NCI-H1048 (cell line): ENCODE measurements at places on chromosomes 7 and 10.

DNA sequence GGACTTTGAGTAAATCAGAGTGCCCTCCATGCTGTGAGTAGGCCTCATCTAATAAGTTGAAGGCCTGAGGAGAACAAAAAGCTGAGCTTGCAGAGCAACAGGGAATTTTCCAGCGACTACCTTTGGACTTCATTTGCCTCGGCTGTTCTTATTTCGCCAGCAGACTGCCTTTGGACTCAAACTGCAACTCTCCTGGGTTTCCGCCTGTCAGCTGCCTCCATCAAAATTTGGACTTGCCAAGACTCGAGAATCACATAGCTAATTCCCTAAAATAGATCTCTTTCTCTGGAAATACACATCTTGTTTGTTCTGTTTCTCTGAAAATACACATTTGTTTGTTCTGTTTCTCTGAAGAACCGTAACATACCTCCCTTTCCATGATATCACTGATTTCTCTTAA is 93.8 kb downstream of the ITGB8 start:
- DNase-seq, result no peak

DNA sequence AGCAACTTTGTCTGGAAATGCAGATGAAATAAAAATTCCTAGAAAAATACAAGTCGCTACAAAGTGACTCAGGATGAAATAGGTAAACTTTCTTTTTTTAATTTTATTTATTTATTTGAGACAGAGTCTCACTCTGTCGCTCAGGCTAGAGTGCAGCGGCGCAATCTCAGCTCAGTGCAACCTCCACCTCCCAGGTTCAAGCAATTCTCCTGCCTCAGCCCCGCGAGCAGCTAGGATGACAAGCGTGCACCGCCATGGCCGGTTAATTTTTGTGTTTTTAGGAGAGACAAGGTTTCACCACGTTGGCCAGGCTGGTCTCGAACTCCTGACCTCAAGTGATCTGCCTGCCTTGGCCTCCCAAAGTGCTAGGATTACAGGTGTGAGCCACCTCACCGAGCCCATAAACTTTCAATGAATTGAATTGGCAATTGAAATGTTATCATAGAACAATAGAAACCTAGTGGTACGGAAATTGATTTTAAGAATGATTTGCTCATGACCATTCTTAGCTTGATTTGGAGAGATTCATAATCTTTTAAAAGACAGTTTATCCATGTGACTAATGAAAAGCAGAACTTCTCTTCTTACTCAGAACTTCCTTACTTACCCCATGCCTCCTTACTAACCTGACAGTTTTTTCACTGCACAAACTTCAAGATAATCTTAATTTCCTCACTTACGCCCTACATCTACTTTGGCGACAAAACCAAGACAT is 161.7 kb downstream of the FAM107B start:
- no peak for DNase-seq

- DNase-seq, result no peak
These were observed 44.9 kb downstream of the ARHGAP21 start for GRCh38 chr10:24678757-24679156.

DNA sequence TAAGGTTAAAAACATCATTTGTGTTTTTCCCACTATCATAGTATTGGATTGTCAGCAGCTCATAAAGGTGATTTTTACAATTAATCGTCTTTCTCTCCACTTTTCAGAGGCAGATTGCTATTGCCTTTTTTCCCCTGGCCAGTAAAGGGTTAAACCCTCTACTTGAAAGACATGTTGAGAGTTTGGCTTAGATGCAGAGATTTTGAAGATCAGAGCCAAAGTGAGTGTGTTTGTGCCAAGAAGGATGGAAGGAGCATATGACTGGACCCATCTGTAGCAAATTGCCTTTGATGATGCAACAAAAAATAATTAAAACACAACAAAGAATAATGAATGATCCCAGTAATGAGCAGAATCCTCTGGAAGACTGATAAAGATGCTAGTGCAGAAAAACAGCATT is 373.1 kb downstream of the MALRD1 start:
- no peak for DNase-seq

- DNase-seq, result no peak
These were observed 295.9 kb downstream of the CSTF2T start for GRCh38 chr10:51403521-51403920.

- peak; percentile 11 for DNase-seq
These were observed 244.3 kb downstream of the MTERF1 start for GRCh38 chr7:91636129-91636724.

DNA sequence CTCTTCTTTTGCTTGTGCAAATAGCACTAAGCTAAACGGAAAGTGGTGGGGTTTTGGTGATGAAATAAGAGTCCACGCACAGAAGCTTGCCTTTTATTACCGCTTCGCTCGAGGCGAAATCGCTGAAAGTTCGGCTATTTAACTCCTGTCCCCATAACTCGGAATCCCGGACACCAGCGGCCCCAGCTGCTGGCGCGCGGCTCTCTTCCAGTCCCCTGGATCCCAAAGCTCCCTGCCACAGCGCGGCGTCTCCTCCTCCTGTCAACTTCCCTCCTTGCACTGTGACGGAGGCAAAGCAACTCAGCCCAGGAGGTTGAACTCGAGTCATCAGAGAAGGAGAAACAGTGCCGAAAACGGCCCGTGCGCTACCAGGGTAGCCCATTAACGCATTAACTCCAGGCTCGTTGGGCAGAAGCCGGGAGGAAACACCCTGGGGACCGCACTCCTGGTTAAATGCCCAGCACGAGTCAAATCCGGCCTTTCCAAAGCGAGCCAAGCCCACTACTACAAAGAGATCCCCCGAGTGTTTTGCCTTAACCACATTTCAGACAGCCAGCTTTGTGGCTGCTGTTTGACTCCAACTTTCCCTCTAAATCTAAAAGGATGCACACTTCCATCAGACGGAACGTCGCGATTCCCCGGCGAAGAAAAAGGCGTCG is 1.3 kb downstream of the SEMA3D start:
- DNase-seq, result no peak

- no peak for DNase-seq
These were observed 2.8 kb downstream of the EEPD1 start for GRCh38 chr7:36155811-36156361.

DNA sequence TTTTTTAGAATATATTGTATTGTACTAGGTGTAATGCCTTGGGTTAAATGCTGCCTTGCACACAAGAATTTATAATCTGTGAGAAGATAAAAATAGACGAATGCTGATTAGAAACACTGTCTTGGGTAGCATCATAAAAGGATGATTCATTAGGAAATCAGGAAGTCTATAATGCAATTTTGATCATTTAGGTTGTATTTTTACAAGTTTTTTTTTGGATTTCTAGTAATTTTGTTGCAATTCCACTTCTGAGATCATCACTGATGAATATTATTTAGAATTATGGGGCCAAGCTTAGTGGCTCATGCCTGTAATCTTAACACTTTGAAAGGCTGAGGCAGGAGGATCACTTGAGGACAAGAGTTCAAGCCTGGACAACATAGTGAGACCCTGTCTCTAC is 29.6 kb downstream of the WBP1L start:
- DNase-seq, result no peak

DNA sequence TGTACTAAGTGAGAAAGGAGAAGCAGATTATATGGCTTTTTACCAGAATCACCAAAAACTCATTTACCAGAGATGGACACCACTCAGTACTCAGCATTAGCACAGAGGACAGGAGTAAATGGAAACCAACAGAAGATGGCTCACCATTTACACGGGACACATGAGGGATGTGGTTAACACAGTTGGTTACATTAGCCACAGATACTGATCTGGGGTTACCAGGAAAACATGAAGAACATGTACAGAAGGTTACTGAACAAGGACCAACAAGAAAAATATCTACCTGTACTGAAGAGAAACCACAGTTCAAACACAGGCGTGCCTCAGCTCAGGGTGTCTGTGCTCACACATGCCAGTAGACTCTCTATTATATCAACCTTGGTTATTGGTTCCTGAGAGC is 1285.8 kb upstream of the SORCS1 start:
- DNase-seq, result no peak

- DNase-seq, result no peak
These were observed 174.8 kb upstream of the PRPS1L1 start for GRCh38 chr7:18202315-18203045.

GRCh38 chr7:81433692-81434331 is 336.0 kb downstream of the HGF start:
- DNase-seq, result no peak

GRCh38 chr7:4815609-4816418 is 40.4 kb downstream of the AP5Z1 start:
- no peak for DNase-seq

DNA sequence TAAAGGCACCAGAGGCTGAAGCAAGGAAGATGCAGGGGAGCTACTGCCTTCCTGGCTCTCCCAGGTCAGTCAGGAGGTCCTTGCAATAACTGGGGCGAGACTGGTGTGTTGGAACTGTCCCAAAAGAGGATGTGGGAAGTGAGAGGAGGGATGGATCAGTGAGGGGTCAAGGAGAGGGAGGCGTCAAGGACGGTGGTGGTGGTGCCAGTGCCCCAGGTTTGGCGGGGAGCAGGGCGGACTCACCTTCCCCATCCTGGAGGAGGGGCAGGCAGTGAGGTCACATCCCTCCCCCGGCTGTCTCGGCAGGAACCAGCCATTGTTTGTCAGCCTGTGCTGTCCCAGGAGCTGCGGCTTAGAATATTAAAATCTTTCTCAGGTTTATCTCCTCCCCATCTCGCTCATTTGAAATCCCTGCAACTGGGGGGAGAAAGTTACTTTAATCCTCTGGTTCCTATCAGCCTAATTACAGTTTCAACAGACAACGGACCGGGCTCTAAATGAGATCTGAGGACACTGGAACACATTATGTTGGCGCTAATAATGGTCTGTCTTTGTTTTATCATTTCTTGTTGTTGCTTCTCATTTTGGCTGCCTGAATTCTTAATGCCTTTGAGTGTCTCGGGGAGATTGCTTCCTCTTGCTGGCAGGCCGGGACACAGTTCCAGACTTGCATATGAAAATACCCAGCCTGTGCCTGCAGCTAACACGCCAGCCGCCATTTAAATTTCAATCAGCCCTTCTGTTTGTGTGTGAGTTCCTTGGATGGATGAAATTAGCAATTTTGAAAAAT is 387.5 kb downstream of the RPS24 start:
- no peak for DNase-seq

DNA sequence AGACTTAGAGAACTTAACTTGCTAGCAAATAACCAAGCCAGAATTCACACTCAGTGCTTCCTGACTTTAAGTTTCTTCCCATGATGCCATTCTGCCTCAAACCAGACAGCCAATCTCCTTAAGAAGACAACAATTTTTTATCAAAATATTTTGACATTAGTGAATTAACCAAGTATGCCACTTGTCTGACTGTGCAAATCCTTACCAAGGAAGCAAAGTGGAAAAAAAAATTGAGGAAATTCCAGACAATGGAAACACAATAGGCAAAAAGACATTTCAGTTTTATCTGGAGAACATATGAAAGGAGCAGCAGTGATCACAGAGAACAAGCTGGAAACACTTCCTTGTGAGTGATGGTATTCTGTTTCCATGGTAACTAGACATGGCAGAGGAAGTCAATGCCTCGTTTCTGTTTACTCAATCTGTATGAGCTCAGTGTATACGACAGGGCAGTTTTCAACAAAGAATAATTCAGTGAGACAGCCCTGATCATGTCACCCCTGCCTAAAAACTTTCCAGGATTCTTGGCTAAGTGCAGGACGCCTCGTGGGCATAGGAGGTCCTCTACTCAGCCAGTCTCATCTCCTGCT is 114.2 kb downstream of the DYNC1I1 start:
- DNase-seq, result no peak

DNA sequence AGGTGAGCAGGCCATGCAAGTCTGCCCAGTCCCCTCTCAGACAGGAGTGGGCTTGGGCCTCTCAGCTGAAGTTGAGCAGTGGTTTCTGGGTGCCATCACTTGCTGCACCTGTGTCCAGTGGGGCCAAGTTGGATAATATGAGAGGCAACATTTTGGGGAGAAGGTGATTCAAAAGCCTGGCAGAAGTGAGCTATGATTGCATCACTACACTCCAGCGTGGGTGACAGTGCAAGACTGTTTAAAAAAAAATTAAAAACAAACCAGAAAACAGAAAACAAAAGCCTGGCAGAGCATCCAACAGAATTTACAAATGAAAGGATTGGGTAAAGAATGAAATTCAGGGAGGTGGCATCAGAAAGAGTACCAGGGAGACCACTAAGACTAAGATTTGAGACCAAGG is 121.5 kb upstream of the LAMB4 start:
- no peak for DNase-seq

DNA sequence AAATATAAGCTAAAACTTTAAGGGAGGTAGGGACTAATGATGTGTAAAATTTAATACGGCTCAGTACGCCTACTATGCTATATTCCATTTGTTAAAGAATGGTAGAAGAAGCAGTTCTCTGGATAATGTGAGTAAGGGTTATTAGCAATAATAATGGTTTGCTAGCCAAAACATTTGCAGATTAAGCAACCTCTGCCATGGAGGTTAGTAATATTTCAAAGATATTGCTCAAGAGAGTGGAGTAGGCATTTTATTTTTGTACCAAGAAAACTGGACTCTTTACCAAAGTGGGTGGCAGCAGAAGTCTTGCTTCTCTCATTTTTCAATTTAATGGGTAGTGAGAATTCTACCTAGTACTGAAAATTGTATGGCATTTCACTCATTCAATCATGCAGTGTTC is 158.9 kb upstream of the TMEM106B start:
- no peak for DNase-seq

- DNase-seq, result no peak
These were observed 185.4 kb downstream of the JCAD start for GRCh38 chr10:29873941-29874484.

GRCh38 chr7:80940539-80941207 is 21.8 kb upstream of the SEMA3C start:
- DNase-seq, result no peak

DNA sequence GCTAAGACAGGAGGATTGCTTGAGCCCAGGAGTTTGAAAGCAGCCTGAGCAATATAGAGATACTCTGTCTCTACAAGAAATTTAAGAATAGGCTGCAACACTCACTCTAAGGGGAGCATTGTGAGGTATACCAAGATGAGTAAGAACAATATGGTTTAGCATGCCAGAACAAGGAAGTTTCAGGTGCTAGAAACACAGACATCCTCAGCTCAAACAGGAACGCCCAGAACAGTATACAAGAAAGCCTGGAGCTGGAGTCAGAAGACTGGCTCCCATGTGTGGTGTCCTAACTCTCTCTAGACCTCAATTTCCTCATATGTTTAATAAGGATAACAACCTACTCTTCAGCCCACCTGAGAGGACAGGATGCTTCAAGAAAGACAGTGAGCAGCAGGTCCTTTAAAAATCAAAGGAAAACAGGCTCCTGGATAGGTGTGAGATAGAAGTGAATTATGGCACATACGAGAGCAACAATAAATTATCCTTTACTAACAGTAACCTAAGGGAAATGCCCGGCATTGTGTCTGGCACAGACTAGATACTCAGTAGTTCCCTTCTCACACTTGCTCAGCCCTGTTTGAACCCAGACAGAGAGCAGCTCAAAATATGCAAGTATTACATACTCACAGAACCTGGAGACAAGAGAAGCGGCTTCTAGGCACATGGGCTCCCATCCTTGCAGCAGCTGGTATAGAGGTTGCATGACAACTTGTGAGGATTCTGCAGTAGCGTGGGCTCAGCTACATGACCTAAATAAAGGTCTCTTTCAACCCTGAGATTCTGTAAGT is 45.4 kb downstream of the KAT6B start:
- no peak for DNase-seq

GRCh38 chr7:157689269-157690057 is 352.7 kb downstream of the DNAJB6 start:
- no peak for DNase-seq
